ENCODE measurements at places on chromosomes 4 and X.

DNA sequence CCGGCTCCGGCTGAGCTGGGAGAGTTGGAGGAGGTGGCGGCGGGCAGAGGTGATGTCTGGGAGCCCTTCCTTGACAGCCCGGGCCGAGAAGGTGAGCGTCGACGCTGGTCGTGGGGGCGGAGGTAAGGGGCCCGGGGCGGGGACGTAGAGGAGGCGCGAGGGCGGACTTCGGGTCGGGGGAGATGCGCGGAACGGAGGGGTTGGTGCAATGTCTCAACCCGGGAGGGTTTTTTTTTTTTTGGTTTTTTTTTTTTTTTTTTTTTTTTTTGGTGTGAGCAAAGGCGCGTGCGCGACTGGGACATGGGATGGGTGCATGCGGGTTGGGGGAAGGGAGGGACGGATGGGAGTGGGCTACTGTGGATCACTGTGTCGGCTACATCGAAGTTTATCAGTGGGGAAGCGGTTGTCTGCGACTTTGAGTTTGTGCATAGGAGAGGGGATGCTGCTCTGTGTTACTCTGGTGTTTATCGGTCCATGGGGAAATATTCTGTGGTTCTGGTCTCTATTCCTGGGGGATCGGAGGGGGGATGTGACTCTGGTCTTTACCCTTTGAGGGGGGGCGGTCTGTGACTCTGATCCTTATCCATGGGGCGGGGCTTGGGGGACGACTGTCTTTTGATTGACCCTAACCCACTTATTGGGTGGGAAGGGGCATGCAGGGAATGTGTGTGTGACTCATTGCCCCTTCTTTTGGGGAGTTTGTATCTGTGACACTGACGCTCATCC, 537 bp downstream of the RBM10 start:
- DNase-seq: no peak

DNA sequence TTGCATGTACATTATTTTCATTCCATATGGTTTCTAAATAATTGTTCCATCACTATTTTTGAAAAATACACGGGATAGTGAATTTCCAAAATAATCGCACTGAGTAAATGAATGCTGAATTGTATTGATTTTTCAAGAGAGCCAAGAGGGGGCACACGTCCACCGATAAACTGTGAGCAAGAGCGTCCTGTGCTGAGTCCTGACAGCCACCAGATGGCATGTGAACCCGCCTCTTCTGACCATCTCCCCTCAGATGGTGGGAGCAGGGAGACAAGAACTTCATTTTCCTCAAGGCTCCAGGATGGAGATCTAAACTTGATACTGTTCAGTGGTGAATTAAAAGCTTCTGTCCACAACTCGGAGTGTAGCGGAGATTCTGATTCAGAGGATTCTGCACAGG, 30.6 kb upstream of the IL9R start:
- peak; percentile 15 for DNase-seq

GRCh38 chrX:100407784-100408712, 2.0 kb downstream of the PCDH19 start:
- DNase-seq: no peak

GRCh38 chr4:2417226-2417764, 1.1 kb downstream of the ZFYVE28 start:
- no peak for DNase-seq

GRCh38 chr4:124862261-124862660, 149.7 kb upstream of the ANKRD50 start:
- no peak for DNase-seq

DNA sequence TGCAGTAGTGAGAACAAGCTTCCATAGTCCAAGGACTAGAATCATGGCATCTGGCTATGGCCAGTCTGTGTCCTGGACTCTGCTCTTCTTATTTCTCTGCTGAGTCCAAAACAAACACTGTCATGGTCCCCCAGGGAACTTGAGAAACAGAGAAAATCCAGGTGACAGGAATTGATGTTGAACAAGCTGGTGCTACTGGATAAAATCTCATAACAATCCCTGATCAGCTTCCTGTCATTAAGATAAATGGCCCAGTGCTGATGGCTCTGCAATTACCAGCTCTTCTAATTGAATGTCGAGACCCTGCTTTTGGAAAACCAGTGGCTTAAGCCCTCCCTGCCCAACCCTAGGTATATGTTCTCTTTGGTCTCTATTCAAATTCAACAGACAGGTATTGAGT, 58.8 kb upstream of the ARHGAP36 start:
- DNase-seq: no peak

- no peak for DNase-seq
Measured at GRCh38 chr4:20408611-20409010, 156.9 kb downstream of the SLIT2 start.

DNA sequence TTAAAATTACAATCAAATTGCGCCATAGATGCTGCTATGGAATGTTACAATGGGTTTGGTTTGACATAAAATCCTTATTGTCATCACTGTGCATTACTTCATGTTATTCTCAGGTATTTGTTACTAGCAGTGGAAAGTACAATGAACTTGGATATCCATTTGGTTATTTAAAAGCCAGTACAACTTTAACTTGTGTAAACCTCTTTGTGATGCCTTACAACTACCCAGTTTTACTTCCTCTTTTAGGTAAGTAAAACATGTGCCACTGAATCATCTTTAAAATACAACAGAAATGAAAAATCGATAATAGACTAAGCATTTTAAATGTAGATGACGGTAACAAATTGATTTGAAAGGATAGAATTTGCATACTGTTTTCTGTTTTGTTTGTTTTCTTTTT, 35.6 kb downstream of the INTS6L start:
- no peak for DNase-seq

Measured in G401 (cell line).